ENCODE measurements at places on chromosomes 16 and 17.

- H3K36me3 ChIP-seq = no peaks in the 10 kb centered on the region
- no peak overlapping the region for H3K4me3 ChIP-seq
- peak overlapping the region; percentile 80 for H3K27ac ChIP-seq
- H3K4me1 ChIP-seq = peaks cover 21% of the 10 kb centered on the region
- no peak for DNase-seq
Measured at GRCh38 chr17:50036455-50037261, 19.3 kb upstream of the ITGA3 start.

GRCh38 chr16:77290451-77291115, 91.4 kb downstream of the SYCE1L start:
- DNase-seq = no peak
- no peak overlapping the region for H3K27ac ChIP-seq
- H3K4me1 ChIP-seq = peaks cover 26% of the 10 kb centered on the region
- no peak overlapping the region for H3K4me3 ChIP-seq
- no peaks in the 10 kb centered on the region for H3K27me3 ChIP-seq

- H3K27ac ChIP-seq = no peak overlapping the region
- H3K4me3 ChIP-seq = peak overlapping the region; percentile 12
- H3K36me3 ChIP-seq = peaks cover 7% of the 10 kb centered on the region
- H3K27me3 ChIP-seq = no peaks in the 10 kb centered on the region
- DNase-seq = no peak
Measured at GRCh38 chr16:81003610-81004460, 2.9 kb downstream of the CMC2 start.

- peaks cover 2% of the 10 kb centered on the region for H3K4me1 ChIP-seq
- no peak overlapping the region for H3K4me3 ChIP-seq
- peaks cover 8% of the 10 kb centered on the region for H3K27me3 ChIP-seq
- no peak for DNase-seq
- H3K36me3 ChIP-seq = no peaks in the 10 kb centered on the region
- no peak overlapping the region for H3K27ac ChIP-seq
Measured at GRCh38 chr16:17068524-17068923, 402.2 kb downstream of the XYLT1 start.

DNA sequence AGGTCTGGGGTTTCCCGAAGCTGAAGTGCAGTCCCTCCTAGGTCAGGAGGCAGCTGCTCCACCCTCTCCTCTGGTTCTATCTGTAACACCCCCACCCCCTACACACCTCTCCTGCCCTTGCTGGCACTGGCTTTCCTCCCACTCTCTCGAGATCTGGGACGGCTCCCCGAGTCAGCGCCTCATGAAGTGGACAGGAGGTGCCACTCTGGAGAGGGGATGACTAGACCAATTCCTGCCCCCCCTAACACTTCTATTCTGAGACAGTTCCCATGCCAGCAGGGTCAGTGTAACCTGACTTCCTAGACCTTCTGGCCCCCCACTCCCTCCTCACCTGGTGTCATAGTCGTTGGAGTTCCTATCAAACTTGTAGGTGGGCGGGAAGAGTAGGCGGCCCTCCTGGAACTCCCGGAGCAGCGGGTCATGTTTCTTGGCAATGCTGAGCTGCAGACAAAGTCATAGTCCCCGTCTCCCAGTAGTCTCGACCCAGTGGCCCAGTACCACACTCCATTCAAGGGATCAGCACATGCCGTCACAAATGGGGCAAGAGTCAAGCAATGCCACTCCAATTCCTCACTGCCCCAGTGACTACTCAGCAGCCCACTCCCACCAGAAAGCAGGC, 9.7 kb downstream of the INPP5K start:
- no peak for DNase-seq
- no peaks in the 10 kb centered on the region for H3K36me3 ChIP-seq
- no peaks in the 10 kb centered on the region for H3K27me3 ChIP-seq
- no peak overlapping the region for H3K27ac ChIP-seq
- H3K4me1 ChIP-seq = peaks cover 6% of the 10 kb centered on the region

GRCh38 chr17:38336838-38337237, 6.9 kb downstream of the GPR179 start:
- no peak overlapping the region for H3K4me3 ChIP-seq
- H3K36me3 ChIP-seq = no peaks in the 10 kb centered on the region
- no peak for DNase-seq
- H3K27ac ChIP-seq = no peak overlapping the region

DNA sequence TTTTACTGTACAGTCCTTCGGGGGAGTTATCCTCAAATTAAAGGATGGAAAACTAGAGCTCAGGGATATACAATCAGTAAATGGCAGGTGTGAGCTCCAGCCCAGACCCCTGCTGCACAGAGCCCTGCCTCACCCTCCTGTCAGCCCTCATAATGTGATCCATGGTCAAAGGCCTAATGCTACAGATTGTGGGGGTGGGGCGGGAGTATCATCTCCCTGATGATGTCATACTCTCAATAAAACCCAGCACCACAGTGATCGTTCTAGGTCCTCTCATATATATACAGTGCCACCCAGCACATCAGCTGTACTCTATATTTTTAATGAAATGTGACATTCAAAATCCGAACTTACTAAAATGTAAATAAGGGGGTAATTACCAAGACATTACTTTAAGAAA, 61.5 kb downstream of the SLC39A11 start:
- no peaks in the 10 kb centered on the region for H3K36me3 ChIP-seq
- H3K4me1 ChIP-seq = no peaks in the 10 kb centered on the region
- H3K4me3 ChIP-seq = no peak overlapping the region
- no peak for DNase-seq
- no peak overlapping the region for H3K27ac ChIP-seq
- no peaks in the 10 kb centered on the region for H3K27me3 ChIP-seq

GRCh38 chr17:77819497-77819896, 139.0 kb upstream of the TNRC6C start:
- peaks cover 13% of the 10 kb centered on the region for H3K27me3 ChIP-seq
- no peaks in the 10 kb centered on the region for H3K36me3 ChIP-seq
- DNase-seq = no peak
- H3K4me1 ChIP-seq = no peaks in the 10 kb centered on the region
